Stimulated activated CD4-positive, alpha-beta T cell treated with anti-CD3 and anti-CD28 coated beads, Interleukin-2, amount 100 ng/mL, for 48 hours (primary cell): ENCODE measurements at places on chromosomes 4 and X.

GRCh38 chrX:109392895-109393294 is 89.0 kb downstream of the GUCY2F start:
- DNase-seq, result no peak

DNA sequence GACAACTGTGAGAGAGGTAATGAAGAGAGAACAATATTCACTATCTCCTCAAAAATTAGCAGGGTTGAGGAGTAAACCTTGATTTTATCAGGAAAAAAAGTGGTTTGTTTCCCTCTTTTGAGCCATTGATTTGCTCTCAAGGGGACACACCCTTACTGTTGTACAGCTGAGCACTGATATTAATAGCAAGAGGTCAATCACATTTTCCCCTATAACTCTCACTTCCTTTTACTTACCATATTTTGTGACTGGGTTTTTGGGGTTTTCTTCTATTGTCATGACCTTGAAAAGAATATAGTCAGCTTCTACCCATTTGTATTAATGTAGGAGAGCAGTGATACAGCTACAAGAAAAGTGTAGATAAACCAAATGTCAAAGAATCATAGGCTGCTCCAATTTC is 70.2 kb upstream of the LONRF3 start:
- no peak for DNase-seq

DNA sequence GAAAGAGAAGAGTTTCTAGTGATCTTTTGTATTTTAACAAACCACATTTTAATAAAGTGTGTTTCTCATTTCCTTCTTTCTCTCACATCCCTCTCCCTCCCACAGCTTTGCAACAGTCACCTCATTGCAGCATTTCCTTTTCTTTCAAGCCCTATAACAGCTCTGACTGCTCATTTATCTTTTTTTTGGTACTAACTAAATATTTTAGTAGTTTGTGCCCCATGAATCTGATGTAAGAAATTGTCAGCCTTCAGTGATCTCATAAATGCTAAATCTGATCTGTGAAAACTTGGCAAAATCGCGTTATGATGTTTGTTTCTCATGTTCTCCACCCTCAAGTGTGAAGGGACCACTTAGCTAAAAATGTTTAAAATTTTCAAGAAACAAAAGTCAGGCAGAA is 258.5 kb upstream of the SLIT2 start:
- no peak for DNase-seq

DNA sequence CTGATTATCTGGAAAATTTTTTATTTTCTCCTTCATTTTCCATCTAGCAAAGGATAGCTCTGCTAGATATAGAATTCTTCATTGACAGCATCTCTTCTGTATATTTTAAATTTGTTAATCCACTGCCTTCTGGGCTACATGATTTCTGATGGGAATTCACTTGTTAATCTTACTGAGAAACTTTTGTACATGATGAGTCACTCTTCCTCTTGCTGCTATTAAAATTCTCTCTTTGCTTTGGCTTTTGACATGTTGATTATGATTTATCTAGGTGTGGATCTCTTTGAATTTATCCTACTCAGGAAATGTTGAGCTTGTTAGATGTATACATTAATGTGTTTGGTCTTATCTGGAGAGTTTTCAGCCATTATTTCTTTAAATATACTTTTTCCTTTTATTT is 27.5 kb downstream of the OR13H1 start:
- no peak for DNase-seq

DNA sequence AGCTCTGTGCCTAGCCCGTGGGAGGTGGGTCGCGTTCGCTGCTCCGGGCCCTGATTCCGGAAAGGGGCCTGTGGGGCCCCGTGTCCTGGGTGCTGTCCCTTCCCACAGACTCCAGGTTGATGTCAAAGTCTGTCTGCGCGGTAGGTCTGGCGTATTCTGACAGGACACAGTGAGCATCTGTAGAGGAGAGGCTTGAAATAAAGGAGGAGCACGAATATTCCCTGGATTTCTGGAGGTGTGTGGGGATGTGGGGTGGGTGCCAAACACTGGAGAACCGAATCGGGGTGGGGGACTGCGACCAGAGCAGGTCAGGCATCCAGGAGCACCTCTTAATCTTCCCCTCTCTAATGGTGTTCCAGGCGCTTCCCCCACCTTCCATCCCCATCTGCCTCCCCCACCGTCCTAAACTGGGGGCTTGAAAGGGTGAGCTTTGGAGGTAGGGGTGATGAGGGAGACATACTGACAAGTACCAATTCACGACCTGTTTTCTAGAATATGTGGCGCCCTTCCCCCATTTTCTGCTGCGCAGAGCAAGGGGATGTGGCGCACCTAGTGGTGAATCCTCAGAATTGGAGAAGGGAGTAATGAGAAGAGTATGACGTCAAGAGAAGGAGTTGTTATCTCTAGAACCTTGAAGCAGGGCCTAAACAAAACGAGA is 877 bp downstream of the GPRASP1 start:
- DNase-seq, result no peak

DNA sequence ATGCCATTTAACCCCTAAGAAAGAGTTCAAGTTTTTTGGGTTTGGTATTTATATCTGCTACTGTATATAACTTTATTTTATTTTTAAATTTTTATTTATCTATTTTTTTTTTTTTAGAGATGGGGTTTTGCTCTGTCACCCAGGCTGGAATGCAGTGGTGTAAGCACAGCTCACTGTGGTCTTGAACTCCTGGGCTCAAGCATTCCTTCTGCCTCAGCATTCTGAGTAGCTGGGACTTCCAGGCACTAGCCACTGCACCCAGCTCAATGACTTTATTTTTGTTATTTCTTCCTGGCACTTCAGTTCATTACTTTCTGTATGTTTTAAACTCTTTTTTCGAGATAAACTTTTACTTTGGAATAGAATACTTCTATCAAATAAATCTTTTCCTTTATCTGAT is 42.4 kb upstream of the PGAM4 start:
- DNase-seq, result no peak

GRCh38 chr4:138310991-138311390 is 68.8 kb upstream of the SLC7A11 start:
- no peak for DNase-seq

GRCh38 chrX:111129921-111130320 is 33.9 kb downstream of the PAK3 start:
- no peak for DNase-seq

- no peak for DNase-seq
Observed at GRCh38 chr4:119523399-119523798, 105.2 kb downstream of the PDE5A start.

DNA sequence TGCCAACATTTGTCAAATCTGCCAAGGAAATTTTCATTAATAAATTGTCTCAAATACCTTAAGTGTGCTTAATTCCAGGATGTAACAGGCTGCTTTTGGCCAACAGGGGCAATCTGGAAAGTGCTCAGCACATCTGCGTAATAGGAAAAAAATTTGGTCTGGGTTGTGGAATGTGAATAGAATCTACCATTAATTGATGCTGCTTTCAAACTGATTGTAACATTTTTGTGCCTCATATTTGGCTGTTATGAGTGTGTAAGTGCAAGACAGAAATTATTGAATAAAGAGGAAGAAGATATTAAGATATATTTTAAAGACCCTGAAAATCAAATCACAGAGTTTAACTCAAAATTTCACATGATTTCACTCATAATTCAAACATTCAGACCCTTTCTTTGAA is 41.1 kb downstream of the REELD1 start:
- no peak for DNase-seq

DNA sequence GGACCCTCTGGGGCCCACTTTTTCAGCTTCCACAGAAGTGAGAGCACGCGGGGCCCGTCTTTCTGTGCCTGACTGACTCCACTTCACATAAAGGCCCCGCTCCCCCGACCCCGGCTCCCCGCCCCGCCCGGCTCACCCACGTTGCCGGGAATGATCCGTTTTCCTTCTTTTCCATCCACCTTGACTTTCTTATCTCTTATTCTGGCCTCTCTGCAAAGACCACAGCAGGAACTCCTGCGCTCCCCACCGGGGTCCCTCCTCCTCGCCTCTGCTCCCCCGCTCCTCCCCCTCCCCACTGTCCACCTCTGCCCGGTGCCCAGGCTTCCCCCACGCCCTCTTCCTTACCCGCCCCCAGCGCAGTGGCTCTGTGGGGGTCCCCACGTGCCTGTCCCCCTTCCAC is 54.2 kb upstream of the CLDN24 start:
- DNase-seq, result no peak
